Activated CD4-positive, alpha-beta T cell treated with anti-CD3 and anti-CD28 coated beads, Interleukin-2, amount 10 ng/mL, durations not matched to agents 7 days and 5 days (primary cell): ENCODE measurements at places on chromosomes 12 and 14. TPM values are rescaled to one million over a fixed set of nuclear protein-coding genes. Genes with fewer than 3 reads are reported as not detected.
A peak's percentile ranks its signal among the peaks of the same experiment; 100 is the strongest.

PPFIA2 gene
- total RNA-seq = not detected

DNA sequence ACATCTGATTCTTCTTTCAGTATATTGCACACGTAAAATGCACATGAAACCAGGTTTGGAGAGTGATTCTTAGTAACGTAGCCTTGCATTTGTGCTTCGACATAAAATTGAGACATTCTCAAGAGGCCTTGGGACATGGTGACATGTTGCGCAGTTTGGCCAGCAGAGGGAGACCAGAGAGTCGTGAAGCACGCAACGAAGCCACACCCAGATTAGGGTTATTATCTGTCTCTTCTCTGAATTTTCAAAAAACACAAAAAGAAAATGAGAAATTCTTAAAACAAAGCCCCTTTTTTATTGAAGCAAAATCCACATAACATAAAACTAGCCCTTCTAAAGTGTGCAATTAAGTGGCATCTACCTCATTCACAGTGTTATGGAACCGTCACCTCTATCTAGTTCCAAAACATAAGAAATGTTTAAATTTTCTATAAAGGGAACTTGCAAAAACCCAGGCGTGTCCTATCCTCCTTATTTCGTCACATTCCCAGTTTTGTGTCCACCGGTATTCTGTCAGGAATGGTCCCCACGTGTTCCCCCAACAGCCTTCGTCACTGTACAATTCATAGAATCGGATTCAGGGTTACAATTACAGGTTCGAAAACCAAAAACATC lies 108.8 kb upstream of the ATF7IP start:
- H3K27ac ChIP-seq = peak overlapping the region; percentile 98
- peaks cover 46% of the 10 kb centered on the region for H3K36me3 ChIP-seq
- peak; percentile 80 for DNase-seq
- H3K27me3 ChIP-seq = no peaks in the 10 kb centered on the region

- H3K4me3 ChIP-seq = no peak overlapping the region
- no peak for DNase-seq
- no peak overlapping the region for H3K27ac ChIP-seq
- no peaks in the 10 kb centered on the region for H3K27me3 ChIP-seq
Observed at GRCh38 chr12:131379738-131380137, 331.2 kb upstream of the SFSWAP start.

DNA sequence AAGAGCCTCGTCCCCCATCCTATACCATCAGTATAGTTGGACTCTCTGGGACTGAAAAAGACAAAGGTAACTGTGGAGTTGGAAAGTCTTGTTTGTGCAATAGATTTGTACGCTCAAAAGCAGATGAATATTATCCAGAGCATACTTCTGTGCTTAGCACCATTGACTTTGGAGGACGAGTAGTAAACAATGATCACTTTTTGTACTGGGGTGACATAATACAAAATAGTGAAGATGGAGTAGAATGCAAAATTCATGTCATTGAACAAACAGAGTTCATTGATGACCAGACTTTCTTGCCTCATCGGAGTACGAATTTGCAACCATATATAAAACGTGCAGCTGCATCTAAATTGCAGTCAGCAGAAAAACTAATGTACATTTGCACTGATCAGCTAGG lies 13.6 kb downstream of the ARHGAP5 start:
- no peak overlapping the region for H3K27ac ChIP-seq
- DNase-seq = no peak
- H3K36me3 ChIP-seq = peaks cover 42% of the 10 kb centered on the region
- no peak overlapping the region for H3K4me3 ChIP-seq
- H3K4me1 ChIP-seq = peaks cover 10% of the 10 kb centered on the region

- no peak overlapping the region for H3K27ac ChIP-seq
- H3K36me3 ChIP-seq = no peaks in the 10 kb centered on the region
- no peak for DNase-seq
- peaks cover 7% of the 10 kb centered on the region for H3K27me3 ChIP-seq
- no peak overlapping the region for H3K4me3 ChIP-seq
Observed at GRCh38 chr12:51429700-51430099, 5.1 kb downstream of the SLC4A8 start.

DNA sequence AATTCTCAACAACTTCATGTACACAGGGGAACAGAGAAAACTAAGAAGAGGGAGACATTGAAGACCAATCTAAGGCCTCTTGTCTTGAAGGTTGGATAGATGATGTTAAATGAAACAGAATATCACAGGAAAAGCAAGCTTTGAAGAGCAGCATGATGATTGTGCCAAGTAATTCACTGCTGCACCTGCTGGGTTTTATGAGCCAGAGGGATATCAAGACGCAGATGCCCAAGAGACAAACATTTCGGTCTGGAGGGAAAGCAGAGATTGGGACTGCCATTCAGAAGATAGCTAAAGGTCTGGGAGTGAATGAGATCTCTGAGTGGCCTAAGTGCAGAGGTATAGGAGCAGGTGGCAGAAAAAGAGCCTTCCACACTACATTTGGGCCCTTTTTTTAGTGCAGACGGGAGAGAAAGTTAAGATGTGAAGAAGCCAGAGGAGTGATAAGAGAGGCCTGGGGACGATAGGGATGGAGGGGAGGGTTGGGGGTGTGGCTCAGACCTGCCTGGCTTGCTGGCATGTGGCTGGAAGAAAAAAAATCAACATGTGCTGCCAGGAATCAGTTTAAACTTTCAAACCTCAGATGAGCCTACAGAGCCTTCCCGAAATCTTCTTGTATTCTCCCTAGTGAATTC lies 200.6 kb downstream of the AEBP2 start:
- H3K27ac ChIP-seq = no peak overlapping the region
- H3K27me3 ChIP-seq = no peaks in the 10 kb centered on the region
- DNase-seq = no peak
- H3K36me3 ChIP-seq = no peaks in the 10 kb centered on the region
- no peak overlapping the region for H3K4me3 ChIP-seq

GRCh38 chr12:59084511-59085375 lies 164.4 kb upstream of the LRIG3 start:
- H3K27me3 ChIP-seq = peaks cover 2% of the 10 kb centered on the region

DNA sequence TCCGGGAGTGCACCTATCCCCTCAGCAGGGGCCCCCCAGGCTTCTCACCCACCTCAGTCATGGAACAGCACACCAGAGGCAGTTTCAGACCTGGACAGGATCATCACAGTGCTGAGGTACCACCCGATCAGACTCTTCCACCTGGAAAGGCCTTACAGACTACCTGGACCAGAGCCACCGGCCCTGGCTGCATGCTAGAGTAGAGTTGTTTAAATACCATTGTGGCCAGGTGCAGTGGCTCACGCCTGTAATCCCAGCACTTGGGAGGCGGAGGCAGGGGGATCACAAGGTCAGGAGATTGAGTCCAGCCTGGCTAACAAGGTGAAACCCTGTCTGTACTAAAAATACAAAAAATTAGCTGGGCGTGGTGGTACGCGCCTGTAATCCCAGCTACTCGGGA lies 61.5 kb downstream of the TSPAN11 start:
- H3K27me3 ChIP-seq = no peaks in the 10 kb centered on the region
- no peak overlapping the region for H3K27ac ChIP-seq
- H3K4me3 ChIP-seq = no peak overlapping the region
- H3K36me3 ChIP-seq = no peaks in the 10 kb centered on the region

DNA sequence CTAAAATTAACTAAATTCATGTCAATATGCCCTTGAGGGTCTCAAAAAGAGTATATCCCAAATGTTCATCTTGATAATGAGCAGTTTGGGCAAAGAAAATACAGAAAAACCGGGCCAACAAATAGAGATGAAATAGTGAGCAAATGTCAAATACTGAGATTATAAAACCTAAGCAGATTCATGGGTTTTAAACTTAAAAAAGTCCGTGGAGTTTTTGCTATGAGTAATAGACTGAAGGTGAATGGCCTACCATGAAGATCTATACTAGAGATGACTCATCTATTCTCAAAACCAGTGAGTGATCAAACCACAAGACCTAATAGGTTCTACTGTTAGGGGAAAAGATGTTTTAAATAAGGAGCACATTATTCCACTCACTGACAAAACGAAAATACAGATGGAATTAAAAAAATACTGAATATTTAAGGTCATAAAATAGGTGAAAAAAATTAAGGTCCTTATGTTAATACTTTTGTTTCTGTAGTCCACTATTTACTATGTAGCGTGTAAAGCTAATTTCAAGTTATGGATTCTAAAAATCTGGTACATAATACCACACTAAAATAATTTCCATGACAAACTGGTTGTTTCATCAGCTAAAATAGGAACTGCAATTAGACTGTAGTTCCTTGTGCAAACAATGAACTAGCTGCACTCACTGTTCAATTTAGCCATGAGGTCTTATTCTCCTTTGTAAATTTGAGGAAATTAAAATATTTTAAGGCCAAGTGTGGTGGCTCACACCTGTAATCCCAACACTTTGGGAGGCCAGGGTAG lies 5.0 kb downstream of the HNRNPC start:
- no peaks in the 10 kb centered on the region for H3K27me3 ChIP-seq
- peaks cover 69% of the 10 kb centered on the region for H3K4me1 ChIP-seq

- no peak overlapping the region for H3K4me3 ChIP-seq
- no peaks in the 10 kb centered on the region for H3K36me3 ChIP-seq
- no peak for DNase-seq
- peaks cover 5% of the 10 kb centered on the region for H3K27me3 ChIP-seq
Observed at GRCh38 chr12:104863296-104863948, 94.7 kb downstream of the SLC41A2 start.

DNA sequence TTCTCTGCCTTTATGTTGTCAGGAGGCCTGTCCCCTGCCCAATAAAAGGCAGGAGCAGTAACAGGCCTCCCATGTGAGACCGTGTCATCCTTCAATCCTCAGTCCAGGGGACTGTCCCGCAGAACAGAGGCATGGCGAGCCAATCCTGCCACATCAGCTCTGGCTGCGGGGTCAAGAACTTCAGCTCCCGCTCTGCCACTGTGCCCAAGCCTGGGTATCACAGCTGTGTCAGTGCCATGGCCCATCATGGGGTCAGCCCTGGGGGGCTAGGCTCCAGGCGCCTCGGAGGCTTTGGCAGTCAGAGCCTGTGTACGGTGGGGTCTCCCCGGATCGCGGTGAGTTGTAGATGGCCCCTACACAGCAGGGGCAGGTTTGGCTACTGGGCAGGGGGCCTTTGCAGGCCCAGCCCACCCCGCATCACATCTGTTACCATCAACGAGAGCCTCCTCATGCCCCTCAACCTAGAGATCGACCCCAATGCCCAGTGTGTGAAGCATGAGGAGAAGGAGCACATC lies 19.9 kb upstream of the KRT83 start:
- no peak for DNase-seq
- H3K4me1 ChIP-seq = peaks cover 3% of the 10 kb centered on the region
- H3K27me3 ChIP-seq = peaks cover 14% of the 10 kb centered on the region
- no peak overlapping the region for H3K4me3 ChIP-seq
- no peak overlapping the region for H3K27ac ChIP-seq

- peak; percentile 85 for DNase-seq
- peak overlapping the region; percentile 35 for H3K4me3 ChIP-seq
- no peaks in the 10 kb centered on the region for H3K27me3 ChIP-seq
- peaks cover 8% of the 10 kb centered on the region for H3K36me3 ChIP-seq
- H3K4me1 ChIP-seq = peaks cover 68% of the 10 kb centered on the region
- peak overlapping the region; percentile 98 for H3K27ac ChIP-seq
Observed at GRCh38 chr14:76908834-76909233, 82.6 kb downstream of the LRRC74A start.

- no peaks in the 10 kb centered on the region for H3K36me3 ChIP-seq
- DNase-seq = no peak
- no peak overlapping the region for H3K27ac ChIP-seq
- H3K4me1 ChIP-seq = no peaks in the 10 kb centered on the region
- H3K4me3 ChIP-seq = no peak overlapping the region
Observed at GRCh38 chr12:28899951-28900350, 249.1 kb upstream of the FAR2 start.

- no peak overlapping the region for H3K4me3 ChIP-seq
- H3K4me1 ChIP-seq = peaks cover 19% of the 10 kb centered on the region
- H3K27me3 ChIP-seq = no peaks in the 10 kb centered on the region
- no peak for DNase-seq
- peaks cover 48% of the 10 kb centered on the region for H3K36me3 ChIP-seq
- no peak overlapping the region for H3K27ac ChIP-seq
Observed at GRCh38 chr12:11755302-11755930, 105.9 kb downstream of the ETV6 start.

- peak; percentile 14 for DNase-seq
- H3K4me1 ChIP-seq = peaks cover 25% of the 10 kb centered on the region
- H3K4me3 ChIP-seq = no peak overlapping the region
- H3K27me3 ChIP-seq = peaks cover 8% of the 10 kb centered on the region
Observed at GRCh38 chr12:9244894-9245293, 36.7 kb upstream of the PZP start.

MEG3 gene
- not detected for total RNA-seq
